ENCODE measurements at places on chromosomes 3 and 15.

DNA sequence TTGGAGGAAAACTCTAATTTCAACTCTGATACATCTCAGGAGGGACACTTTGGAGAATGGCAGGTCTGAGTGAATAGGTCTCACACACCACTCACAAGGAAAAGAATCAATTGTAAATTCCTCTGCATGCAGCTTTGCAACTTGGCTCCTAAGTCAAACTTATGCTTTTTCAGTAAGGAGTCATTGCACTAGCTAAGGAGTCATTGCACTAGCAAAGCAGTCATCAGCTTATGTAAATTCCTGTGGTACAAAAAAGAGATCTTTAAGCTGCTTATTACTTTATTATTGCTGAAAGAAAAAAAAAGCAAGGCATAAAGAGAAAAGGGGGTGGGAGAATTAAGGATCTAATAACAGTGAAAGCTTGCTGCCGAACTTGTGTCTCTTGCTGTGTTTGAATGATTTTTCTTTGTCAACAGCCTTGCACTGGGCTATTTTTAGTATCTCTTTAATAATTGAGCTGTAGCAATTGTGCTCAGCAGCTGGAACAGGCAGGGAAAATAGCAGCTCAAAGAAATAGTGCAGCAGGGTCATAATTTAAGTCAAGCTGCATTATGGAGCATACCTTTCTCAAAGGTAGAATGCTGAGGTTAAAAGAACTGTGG is 154.3 kb upstream of the ARPP21 start:
- DNase-seq: no peak

DNA sequence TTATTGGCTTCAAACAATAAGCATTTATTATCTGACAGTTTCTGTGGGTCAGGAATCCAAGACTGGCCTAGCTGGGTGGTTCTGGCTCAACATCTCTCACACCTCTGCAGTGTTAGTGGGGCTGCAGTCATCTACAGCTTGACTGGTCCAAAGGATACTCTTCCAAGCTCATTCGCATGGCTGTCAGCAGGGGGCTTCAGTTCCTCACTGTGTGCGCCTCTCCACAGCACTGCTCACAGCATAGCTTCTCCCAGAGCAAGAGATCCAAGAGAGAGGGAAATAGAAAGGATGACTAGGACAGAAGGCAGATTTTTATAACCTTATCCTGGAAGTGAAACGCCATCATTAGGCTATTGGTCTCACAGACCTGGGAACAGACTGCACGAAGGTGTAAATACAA is 64.2 kb downstream of the MAGI1 start:
- no peak for DNase-seq

GRCh38 chr3:123296836-123297626 is 95.3 kb downstream of the SEC22A start:
- no peak for DNase-seq

- no peak for DNase-seq
Measured at GRCh38 chr3:131033480-131034080, 6.9 kb downstream of the NEK11 start.

DNA sequence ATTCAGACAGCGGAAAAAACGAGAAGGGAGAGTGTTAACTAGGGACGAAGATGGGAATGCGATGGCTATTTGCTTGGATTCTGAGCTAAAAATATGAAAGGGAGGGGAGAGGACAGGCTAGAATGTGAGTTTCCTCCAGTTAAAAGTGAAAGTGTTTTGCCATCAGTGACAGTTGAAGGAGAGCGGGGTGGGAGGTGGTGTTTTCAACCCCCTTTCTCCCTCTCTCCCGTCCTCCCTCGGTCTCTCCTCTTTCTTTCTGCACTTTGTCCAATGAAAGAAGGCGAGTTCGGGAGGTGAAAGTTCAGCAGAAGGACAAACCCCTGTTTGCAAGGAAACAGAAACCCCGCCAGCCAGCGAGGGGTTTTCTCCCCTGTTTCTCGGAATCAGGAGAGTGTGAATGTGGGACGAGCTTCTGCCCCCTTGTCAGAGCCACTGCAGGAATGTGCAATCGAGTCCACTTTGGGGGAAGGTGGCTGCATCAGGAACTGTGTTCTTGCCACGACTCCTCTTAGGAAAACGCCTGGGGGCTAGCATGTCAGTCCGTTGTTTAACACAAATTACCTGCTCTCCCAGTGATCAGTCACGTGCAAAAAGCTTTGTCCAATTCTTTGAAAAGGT is 975 bp upstream of the FOXP1 start:
- no peak for DNase-seq

- no peak for DNase-seq
Measured at GRCh38 chr3:171811295-171811912, 1.1 kb upstream of the PLD1 start.

- no peak for DNase-seq
Measured at GRCh38 chr3:182786564-182787196, 6.6 kb upstream of the ATP11B start.

DNA sequence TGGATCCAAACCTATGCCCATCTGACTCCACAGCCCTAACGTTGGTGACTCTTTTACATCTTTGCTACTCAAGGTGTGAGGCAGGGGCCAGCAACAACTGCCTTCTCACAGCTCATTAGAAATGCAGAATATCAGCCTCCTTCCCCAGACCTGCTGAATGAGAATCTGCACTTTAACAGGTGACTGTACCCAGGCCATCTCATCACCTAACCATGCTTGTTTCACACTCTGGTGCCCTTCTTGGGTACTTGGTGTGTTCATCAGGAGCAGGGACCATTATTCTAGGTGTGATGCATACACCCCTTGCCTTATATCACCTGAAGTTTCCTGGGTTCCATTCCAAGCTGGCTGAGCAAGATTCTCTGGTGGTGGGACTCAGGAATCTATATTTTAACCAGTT is 196.3 kb upstream of the LMCD1 start:
- no peak for DNase-seq

DNA sequence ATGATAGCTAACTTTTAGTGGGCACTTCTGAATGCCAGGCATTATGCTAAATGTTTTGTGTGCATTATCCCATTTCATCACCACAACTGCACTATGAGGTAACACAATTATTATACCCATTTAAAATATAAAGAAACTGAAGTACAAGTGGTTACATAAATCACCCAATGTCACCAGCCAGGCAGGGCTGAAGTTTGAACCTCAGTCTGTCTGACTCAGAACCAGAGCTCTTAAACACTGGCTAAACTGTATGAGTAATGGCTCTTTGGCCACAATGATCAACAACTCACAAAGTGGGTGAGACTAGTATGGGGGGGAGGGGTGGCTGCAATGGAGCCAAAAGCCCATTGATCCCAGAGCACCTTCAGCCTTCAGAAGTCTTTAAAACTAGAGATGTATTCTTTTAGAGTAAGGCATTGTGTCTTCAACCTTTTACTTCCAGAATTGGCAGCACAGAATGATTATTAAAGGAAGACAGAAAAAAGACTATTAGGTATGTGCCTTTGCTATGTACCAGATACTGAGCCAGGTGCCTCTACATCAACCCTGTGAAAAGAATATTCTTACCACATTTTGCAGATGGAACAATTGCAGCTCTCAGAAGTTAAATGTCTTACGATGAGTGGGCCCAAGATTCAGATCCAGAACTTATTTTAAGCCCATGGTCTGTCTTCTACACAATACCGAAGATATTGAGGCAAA is 166.9 kb downstream of the UACA start:
- no peak for DNase-seq

DNA sequence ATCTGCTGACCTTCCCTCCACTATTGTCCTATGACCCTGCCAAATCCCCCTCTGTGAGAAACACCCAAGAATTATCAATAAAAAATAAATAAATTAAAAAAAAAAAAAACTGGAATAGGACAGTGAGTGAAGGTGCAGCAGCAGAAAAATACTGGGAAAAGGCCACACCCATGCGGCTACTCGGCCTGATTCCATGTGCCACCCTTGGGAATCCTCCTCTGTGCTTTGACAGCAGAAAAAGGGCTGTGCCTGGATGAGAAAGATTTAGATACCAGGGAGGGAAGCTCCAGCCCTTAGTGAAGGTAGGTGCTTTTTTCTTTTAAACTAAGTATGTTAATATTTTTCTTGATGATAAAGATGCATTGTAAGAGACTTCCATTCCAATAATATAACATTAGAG is 107.8 kb downstream of the CTNNB1 start:
- DNase-seq: no peak

- DNase-seq: no peak
Measured at GRCh38 chr3:123520656-123521055, 64.2 kb downstream of the HACD2 start.

All from activated T-cell treated with anti-CD3 and anti-CD28 coated beads for 1 hour (primary cell).